ENCODE measurements at places on chromosomes 3 and 15. TPM values are rescaled to one million over a fixed set of nuclear protein-coding genes. Genes with fewer than 3 reads are reported as not detected.

The ADPRH gene
- 2.9 TPM for total RNA-seq

The AVEN gene
- total RNA-seq: 23.2 TPM

The LINS1 gene
- total RNA-seq: 12.7 TPM

The DUOX2 gene
- total RNA-seq: 0.02 TPM

The PLAAT1 gene
- total RNA-seq: not detected

The PLA1A gene
- total RNA-seq: 0.50 TPM
